ENCODE measurements at places on chromosomes 2 and 18.

DNA sequence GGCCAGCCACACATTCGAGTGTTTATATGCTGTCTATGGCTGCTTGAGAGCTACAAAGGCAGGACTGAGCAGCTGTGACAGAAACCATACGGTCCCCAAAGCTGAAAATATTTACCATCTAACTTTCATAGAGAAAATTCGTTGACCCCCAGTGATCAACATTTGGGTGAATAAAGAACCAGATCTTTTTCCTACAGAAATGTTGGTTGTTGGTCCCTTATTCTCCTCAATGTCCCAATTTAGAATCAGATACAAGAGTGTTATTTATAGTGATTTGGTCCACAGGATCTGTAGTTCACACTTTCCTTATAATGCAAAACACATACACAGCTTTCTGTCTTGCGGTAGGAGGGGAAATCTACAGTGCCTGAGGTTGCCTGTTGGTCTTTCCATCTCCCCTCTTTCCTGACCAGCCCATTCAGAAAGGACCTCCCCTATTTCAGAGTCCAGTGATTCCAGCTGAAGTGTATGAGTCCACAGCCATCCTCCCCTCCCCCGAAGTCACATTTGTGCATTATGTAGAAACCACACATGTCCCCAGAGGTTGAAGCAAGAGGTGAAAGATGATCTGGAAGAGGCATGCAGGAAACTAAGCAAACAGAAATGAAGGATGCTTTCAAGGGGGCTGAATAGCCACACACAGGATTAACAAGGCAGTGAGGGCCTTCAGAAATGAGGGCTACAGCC, 61.9 kb downstream of the SPRED2 start:
- no peak for DNase-seq

DNA sequence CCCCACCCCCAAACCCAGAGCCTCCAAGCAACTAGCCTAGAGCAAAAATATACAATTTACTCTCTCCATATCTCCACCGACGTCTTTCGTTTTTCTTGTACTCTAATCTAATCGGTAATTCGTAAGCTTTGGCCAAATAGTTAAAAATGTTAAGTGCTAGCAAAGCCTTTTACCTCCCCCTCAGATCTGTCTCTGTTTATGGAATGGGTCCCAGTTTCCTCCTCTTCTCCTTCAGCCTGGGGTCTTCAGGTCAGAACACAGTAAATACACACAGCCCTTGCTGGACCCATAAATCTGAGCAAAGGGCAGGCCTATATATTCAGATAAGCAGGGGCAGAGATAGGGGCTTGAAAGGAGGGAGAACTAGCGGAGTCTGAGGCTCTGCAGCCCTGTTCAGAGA, 267.4 kb downstream of the MEIS1 start:
- DNase-seq, result no peak

DNA sequence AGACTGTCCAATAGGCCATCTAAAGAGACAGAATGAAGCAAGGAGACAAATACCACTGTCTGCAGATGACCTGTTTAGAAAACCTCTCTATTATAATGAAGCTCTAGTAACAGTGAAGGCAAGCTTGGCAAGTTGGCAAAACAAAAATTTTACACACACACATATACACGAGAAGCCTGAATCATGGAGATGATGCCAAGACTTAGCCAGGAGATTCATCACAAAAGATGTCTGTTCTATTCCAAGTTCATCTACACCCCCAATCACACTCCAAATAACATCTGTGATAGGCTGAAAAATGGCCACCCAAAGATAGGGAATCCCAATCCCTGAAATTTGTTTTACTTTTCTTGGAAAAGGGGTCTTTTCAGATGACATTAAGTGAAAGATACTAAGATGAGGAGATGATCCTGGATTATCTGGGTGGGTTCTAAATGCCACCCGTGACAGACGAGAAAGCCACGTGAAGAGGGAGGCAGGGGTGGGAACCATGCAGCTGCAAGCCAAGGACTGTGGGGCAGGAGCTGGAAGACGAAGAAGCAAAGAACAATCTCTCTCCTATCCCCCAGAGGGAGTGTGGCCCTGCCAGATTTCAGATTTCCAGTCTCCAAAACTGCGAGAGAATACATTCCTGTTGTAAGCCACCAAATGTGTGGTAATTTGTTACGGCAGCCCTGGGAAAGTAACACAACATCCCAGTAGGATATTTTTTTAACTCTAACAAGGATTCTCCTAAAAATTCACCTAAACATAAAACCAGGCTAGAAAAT, 20.0 kb downstream of the HDLBP start:
- DNase-seq, result no peak

DNA sequence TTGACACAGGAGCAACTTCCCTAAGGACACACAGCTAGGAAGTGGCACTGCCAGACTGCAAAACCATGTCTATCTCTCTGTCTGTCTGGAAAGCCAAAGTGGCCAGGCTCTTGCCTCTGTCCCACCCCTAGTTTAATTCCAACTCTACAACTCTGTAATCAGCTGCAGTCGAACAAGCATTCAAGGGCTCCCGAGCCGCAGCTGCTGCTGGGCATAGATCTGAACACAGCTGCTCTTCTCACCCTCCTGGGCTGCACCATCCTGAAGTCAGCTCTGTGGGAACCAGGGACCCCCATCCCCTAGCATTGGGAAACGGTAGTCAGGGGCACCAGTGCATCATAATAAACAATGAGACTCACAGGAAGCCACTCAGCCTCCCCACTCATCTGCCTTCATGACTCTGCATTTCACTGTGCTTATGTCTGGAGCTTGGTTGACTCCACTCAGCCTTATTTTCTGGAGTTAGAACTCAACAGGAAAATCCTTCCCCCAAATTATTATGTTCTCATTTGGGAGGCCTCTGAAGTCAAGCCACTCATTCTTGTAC, 44.4 kb upstream of the TMEM163 start:
- no peak for DNase-seq

GRCh38 chr2:218065239-218066006, 3.6 kb upstream of the RUFY4 start:
- no peak for DNase-seq

- DNase-seq, result no peak
These were observed 82.8 kb downstream of the SLC25A12 start for GRCh38 chr2:171811245-171811628.

DNA sequence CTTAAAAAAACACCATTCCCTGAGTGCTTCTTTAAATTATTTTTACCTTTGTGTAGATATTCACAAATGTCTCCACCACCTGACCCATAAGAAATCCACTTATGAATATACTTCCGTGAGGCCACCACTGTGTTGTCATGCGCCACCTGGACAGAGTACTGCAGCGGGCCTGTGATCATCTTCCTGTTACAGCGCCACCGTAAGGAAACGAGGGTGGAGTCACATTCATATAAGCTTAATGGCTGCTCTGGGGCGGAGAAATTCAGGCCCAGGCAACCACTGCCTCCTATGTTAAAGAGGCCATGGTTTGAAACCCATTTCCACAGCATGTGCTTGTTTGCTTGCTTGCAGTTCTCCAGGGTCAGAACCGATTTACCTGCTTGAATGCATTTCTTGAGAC, 17.7 kb downstream of the PLA2R1 start:
- DNase-seq, result no peak
